HCT116 (cell line): ENCODE measurements at places on chromosomes 12 and 14.

DNA sequence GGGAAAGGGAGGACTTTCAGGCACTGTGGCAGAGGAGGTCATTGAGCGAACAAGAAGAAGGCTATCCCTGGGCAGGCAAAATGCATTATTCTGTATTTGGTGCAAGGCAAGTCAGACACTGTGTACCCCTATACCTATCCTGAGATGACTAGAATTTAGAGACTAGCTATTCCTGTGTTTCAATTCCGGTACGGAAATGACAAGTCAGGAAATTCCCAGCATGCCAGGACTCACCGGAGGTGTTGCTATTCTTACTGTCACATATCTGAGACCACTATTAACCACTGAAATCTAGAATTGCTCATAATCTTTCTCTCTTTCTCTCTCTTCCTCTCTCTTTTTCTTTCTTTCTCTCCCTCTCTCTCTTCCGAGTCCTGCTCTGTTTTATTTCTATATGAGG is 297.1 kb downstream of the PDZRN4 start:
- no peak for DNase-seq

DNA sequence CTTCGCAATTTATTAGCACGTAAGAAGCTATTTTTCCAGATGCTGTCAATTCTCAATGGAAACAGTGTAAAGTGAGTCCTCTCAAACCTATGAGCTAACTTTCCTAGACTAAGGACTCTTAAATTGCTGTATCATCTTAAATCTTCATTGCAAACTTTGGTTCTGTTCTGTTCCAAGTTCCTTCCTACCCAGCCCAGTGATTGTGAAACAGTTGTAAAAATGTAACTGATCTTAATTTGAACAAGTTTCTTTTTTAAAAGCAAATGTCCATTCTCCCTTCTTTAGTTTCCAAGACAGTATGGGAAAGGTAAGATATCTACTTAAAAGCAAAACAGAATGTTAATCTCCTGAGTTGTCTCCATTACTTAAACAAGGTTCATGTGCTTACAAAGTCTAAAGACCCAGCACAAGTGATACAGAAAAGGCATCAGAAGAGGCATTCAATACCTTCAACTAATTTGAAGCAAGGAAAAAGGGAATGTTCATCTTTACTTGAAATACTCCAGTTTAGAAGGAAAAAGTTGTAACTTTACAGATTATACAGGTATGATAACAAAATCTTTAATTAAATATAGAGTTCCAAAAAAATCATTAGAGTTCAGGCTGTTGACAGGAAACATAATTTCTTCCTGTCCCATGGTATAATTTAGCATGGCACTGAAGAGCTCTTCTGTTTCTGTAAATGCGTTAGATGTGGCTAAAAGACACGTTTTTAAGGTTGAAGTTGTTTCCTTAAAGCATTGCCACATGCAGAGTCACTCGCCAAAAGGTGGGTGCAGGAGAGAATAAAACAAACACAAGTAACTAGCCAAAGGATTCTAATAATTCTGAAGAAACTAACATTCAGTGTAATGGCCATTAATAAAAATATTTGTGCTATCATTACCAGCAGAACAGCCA is 101.5 kb upstream of the USP15 start:
- no peak for DNase-seq

- peak; percentile 4 for DNase-seq
Observed at GRCh38 chr12:3216726-3217682, 139.8 kb downstream of the TSPAN9 start.

DNA sequence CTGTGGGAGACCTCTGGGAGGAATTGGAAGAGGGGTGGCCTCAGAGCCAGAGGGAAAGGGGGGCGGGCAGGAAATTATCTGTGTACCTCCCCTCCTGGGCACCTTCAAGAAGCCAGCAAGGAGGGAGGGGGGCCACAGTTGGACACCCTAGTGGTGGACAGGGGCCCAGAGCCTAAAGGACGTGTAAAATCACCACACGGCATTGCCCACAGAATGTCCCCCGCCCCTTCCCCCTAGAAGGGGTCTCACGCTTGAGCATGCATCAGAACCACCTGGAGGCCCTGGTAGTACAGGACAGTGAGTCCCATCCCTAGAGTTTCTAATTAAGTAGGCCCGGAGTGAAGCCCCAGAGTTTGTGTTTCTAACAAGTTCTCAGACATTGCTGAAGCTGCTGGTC is 8.2 kb downstream of the ENDOU start:
- no peak for DNase-seq

DNA sequence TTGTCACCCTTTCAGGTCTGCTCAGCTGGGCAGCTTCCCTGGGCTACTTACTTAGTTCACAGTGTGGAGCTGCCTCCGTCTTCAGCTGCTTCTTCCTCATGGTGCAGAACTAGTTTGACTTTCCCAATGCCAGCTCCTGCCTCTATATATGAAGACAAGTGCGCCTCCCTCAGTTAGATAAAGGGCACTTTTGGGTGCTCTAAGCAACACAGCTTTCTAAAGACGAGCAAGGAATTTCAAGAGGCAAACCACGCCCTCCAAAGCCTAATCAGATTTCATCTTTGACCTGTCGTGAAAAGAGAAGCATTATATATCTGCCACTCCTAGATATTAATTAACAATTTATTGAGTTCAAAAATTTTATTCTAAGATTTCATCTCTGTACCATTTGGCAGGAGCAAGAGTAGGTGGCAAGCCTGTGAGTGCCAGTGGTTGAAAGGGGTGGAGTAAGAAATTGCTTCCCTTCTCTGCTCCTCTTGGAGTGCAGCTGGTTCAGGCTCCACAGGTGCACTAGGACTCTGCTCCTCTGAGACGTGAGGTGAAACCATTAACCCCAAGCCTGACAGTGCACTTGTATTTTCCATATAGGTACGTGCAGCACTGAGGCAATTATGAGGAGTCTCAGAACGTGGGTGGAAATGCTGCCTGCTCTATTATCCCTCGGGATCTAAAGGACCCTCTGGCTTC is 2.1 kb upstream of the SLC11A2 start:
- DNase-seq: no peak

DNA sequence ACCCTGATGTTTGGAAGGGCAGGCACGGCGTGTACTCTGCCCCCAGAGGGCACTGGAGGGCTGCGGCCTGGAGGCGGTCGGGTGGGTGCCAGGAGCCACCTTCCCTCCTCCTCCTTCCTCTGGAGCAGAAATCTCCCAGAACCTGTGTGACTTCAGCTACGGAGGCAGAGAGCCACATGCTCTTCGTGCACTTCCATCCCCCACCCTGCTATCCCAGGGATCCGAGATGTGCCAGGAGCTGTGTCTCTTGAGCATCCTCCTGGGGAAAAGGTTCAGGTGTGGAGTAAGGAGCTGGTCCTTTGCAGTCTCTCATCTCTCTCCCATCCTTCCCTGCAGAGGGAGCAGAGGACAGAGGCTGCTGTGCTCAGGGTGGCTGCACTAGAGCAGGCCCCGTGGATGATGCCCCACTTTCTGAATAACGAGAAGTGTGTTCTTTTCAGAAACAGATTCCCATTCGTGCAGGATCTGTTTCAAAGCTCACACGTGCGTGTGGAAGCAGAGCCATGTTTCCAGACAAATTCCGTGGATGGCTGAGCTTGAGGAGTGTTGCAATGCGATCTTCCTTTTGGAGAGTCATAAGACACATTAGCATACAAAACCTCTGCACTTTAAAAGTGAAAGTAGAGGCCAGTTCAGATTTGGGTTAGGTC is 162.9 kb downstream of the ADGRD1 start:
- DNase-seq: no peak

- DNase-seq: no peak
Observed at GRCh38 chr14:26765768-26766520, 168.1 kb upstream of the NOVA1 start.

- no peak for DNase-seq
Observed at GRCh38 chr12:18327036-18327435, 65.7 kb downstream of the PIK3C2G start.

- no peak for DNase-seq
Observed at GRCh38 chr12:119868992-119869391, 8.1 kb downstream of the CIT start.

- no peak for DNase-seq
Observed at GRCh38 chr14:93734086-93734822, 54.0 kb downstream of the PRIMA1 start.

DNA sequence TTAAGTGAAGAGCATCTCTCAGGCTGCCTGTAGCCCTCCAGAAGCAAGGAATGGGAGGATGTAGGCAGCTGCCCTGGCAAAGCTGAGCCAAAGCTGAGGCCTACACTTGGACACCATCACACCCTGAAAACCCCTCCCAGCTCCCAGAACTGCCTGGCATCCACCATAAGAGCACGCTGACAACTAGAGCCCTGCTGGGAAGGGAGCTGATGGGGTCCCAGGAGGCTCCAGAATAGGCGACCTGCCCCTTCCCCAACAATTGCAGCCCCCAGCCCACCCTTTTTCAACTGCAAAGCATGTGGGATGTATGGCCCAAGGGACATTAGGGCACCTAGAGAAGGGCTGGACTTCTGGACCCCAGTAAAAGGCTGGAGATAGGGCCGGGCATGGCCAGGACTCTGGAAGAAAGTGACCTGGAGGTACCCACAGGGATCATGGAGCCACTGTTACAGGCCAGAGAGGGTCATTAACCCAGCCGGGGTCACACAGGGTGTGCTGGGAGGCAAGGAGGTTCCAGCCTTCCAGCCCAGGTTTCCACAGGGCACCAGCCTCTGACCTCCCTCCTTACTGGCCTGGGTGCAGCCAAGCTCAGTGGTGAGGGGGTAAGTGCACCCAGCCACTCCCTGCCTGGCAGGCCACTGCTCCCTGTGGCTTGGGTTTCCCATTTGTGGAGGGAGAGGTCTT is 27.8 kb downstream of the FAM222A start:
- DNase-seq: no peak

DNA sequence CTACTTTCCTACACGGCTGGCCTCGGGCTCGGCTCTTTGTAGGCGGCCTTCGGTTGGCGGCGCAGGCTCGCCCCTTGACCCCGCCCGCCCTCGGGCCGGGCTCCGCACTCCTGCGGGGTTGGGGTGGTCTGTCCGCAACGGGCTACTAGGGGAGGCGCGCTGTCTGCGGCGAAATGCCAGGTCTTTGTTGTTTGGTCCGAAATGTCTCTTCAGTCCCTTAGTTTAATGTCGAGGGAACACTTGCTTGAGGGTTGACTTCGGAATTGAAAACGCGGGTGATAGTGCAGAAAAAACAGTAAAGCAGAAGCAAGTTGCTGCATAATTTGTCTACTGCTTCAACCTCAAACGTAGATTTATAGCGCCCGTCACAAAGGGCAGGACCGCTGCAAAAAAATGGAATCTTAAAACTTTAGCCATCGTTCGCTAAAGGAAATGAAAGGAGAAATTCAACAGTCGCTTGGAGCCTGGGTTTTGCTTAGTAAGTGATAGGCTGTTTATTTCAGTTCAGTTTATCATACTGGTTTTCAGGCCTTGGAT is 390 bp downstream of the JKAMP start:
- no peak for DNase-seq

DNA sequence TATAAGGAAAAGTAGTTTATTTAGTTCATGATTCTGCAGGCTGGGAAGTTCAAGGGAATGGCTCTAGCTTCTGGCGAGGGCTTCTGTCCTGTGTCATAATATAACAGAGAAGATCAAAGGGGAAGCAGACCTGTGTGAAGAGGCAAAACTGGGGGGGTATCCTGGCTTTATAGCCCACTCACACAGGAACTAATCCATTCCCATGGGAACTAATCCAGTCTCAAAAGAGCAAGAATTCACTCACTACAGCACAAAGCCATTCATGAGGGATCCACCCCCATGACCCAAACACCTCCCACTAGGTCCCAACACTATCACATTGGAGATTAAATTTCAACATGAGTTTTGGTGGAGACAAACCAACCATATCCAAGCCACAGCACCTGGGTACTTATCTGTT is 6.9 kb downstream of the ALDH6A1 start:
- DNase-seq: no peak

DNA sequence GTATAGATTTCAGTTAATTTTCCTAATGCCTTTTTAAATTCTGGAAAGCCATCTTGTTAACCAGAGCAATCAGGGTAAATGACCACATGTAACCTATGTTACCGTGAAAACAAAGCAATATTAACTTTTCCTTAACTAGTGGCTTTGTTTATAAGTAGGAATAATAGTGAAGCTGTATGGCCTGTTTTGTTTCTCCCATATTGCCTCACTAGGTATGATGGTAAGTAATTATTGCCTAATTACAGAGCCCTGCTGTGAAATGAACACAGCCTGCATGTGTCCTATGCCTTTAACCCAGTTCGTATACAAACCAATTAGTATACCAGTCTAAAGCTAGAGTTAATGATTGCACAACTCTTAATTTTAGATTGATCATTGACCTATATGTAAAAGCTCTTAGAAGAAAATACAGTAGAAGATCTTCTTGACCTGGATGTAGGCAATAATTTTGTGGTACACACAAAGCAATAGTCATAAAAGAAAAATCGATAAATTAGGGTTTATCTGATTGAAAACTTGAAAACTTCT is 249.9 kb downstream of the CCDC91 start:
- no peak for DNase-seq

GRCh38 chr14:92951912-92952471 is 29.0 kb downstream of the CHGA start:
- peak; percentile 27 for DNase-seq

- peak; percentile 34 for DNase-seq
Observed at GRCh38 chr12:111529424-111530368, 69.4 kb downstream of the ATXN2 start.
